Activated CD4-positive, alpha-beta T cell treated with anti-CD3 and anti-CD28 coated beads, Interleukin-2, amount 50 U/mL, for 4 hours (primary cell): ENCODE measurements at places on chromosomes 13 and 19.
A peak's percentile ranks its signal among the peaks of the same experiment; 100 is the strongest.

DNA sequence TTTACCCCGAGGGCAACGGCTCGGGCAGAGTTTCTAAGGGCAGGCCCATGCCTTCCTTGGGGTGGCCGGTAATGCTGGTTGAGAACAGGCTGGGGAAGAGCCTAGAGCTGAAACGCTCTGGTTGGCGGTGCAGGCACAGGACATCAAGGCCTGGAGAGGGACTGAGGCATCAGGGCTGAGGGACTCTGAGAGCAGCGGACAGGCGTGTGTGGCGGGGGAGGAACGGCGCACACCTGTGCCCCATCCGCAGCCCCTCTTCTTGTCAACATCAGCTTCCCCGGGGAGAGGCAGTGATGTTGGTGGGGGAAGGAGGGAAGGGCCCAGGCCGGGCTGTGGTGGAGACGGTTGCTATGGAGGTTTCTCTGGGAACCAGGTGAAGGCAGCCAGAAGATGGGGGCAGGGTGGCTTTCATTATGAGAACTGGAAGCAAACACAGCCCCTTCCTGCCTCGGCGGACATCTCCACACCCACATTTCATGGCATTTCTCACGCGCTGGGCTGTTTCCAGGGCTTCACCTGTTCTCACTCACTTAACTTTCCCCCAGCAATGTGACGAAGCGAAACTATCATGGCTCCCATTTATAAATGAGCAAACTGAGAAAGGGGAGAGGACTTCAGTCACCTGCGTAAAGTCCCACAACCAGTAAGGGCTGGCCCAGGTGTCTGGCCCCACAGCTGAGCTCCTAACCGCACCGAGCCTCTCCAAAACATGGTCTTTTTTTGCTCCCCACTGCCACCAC, 8.2 kb upstream of the ATF5 start:
- DNase-seq = no peak

DNA sequence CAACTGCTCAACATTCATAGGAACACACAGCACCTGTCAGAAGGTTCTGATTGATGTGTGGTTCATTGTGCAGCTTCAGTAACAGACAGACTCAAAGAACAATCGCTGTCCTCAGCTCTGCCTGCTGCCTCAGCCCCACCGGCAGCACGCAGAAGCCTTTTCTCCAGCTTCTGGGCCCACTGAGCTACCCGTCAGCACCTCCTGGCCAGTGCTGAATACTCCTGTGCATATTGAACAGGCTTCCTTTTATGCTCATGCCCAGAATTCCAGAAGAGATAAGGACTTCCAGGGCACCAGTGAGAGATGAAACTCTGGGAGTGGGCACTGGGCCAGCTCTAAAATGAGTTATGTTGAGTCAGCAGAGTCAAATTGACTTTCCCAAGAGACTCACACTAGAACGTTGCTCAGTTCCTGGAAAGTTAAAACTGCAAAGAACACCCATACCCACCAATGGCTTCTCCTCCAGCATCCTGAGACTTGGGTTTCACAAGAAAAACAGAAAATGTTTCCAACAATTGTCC, 119.3 kb downstream of the COL4A1 start:
- DNase-seq = no peak

- DNase-seq = no peak
Observed at GRCh38 chr19:51084505-51084904, 1.8 kb upstream of the KLK14 start.

GRCh38 chr13:54029226-54029625, 1000.6 kb downstream of the OLFM4 start:
- no peak for DNase-seq

DNA sequence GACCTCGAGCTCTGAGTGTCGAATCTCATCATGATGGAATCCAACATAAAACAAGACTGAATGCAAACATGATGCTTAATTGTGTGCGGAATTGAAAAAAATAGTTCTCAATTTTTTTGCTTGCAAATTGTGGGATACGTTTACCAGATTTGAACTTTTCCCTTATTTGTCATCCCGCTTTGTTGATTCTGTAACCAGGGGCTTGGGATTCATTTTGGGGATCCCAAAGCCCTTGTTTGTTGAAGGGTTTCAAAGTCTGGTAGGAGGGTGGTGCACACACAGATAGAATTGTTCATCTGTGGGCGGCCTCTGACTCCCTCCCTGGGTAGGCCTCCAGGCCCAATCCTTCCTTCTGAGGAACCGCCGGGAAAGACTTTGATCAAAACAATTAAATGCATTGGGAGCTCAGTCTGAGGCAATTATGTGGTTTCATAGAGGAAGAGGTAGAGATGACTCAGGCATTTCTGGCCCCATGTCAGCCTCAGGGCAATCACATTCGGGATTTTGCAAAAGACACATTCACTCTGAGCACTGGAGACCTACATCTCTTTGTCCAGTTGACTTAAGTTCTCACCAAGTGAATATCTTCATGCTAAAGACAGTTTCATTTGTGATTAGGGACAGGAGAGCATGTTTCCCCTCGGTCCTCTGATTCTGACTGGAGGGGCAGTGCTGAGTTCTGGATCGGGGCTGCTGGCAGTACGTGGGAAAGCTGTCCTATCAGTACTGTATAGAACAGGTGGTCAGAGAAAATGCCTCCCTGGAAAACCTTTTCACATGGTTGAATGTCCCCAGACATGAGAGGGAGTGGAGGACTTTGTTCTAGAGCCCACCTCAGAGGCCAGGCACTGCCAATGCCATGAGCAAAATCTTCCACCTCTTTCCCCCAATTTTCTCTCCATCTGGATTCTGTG, 27.8 kb upstream of the IGFL4 start:
- no peak for DNase-seq

DNA sequence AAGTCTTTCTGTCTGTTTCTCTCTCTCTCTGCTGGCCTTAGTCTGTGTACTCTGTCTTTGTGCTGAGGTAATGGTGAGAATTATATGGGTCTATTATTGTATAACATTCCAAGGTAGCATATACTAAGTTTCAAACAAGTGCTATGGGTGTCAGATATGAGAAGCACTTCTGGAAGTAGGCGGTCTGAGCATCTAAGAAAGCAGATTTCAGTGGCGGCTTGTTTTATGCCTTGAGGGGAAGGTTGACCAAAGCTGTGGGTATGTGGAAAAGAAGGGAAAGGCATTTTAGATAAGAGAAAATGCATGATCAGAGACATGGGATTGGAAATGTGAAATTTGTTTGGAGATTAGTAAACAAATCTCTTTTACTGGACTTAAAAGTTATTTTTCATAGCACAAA, 348.5 kb downstream of the RFC3 start:
- no peak for DNase-seq

DNA sequence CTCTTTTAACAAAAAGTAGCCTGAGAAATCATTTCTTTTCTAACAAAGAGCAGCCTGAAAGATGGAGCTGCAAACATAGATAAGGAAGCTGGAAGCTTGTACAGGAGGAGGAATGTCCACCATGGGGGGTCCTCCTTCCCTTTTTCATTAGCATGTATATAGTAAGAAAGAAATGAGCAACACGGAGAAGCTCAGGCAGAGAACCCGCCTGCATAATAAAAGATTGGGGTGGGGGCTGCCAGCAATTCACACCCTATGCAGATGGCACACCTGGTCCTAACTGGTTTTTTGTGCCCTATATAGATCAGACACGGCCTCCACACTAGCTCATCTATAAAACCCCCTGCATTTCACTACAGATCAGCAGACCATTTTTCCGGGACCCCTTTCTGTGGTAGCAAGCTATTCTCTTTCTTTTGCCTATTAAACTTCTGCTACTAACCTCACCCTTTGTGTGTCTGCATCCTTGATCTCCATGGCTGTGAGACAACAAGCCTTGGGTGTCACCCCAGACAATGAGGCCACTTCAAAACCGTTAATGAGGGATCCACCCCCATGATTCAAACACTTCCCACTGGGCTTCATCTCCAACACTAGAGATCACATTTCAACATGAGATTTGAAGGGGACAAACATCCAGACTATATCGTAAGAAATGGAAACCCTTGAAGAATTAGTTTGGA, 167.5 kb upstream of the FREM2 start:
- no peak for DNase-seq

DNA sequence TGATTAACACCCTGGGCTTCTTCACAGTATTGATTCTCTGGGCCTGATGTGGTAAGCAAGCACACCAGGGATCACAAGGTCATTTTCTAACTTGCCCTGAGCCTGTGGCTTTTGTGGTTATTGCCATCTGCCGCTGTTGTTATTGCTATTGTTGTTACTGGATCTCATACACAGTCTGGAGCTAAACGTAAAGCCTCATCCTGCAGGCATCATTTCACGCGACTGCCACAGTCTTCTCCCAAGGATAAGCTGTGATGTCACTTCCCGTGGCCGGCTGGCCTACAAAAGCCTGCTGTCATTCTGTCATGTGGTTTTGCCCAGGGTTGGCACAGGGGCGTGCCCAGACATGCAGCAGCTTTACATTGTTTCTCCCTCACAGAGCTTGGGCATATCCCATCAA, 154.0 kb upstream of the GPR12 start:
- DNase-seq = no peak

DNA sequence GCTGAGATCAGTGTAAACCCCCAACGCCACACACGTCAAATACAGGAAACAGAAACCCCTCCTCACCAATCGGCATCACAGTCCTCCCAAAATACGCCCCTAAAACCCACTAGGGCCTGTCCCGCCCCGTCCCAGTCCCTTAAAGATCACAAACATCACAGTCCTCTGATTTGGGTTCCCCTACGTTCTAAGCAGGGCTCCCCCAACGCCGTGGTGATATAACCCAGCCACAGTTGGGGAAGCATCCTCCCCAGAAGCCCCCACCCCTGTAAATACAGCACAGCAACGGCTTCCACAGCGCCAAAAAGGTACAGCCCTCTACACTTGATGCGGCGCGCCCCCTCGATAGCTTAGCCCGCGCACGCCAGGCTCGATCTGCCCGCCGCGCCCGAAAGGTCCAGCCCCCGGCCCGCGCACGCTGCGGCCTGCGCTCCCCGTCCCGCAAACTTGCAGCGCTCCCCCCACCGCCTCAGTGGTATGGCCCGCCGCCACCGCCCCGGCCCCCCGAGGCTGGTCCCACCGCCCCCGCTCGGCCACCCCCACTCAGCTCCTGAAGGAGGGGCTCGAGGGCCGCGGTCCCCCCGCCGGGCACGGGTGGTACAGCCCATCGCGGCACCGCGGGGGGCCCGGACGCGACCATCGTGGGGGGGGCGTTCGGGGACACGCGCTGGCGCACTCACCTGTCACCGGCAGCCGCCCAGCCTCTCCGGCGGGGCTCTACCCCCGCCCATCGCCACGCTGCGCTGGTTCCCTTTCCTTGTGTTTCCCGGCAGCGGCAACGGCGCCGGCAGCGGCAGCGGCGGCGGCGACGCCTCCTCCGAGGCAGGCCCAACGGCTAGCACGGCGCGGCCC, at the start of gene AKT2:
Gene AKT2, minus strand, starts transcription at position 845 of the 852 bp plus-strand sequence. CDS start 20,078 bp downstream, outside the sequence.
- peak; percentile 62 for DNase-seq

DNA sequence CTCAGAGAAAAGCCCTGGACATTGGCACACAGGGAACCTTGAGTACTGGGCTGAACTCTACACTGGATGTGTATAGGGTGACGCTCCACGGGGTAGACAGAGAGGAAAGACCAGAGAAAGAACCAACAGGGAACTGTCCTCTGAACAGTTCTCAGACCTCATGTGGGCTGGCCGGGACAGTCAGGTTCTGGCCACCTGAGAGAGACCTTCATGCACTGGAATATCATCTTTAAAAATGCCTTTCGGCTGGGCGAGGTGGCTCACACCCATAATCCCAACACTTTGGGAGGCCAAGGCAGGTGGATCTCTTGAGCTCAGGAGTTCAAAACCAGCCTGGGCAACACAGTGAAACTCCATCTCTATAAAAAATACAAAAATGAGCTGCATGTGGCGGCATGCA, 143.8 kb upstream of the GJB6 start:
- no peak for DNase-seq
